Activated T-cell treated with anti-CD3 and anti-CD28 coated beads, Interleukin-2, amount 50 U/mL, for 4 hours (primary cell): ENCODE measurements at places on chromosomes 5 and 9.

DNA sequence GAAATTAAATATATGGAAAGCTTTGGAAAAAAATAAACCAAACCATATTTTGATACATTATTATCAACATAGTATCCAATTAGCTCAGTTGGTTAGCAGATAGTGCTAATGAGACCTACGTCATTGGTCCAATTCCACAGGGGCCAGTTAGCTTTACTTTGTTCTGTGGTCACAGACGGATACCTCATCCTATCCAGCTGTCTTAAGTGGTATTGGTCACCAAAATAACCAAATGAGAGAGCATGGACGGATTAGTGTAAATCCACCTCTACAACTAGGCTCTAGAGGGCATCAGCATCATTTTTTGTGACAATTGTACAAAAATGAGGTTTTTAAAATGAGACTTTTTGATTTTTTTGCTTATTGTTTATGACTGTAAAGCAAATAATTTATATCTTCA is 364.2 kb downstream of the KIAA0825 start:
- DNase-seq = no peak

DNA sequence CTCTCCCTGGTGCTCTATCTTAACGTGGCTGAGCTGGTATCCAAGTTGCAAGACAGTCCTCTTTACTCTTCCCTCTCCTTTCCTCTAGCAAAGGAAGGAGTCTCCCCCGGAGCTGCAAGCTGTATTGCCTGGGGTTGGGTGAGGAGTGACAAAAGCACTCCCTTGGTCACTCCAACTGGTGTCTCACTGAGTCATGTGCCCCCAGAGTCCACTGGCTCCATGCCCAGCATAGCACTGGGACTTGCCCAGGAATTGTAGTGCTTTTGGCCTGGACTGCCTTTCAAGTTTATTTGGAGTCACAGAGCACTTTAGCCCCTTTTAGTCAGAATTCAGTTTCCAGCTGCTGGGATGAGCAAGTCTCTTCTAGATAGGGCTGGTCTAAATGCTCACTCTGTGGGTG is 82.6 kb upstream of the FST start:
- no peak for DNase-seq

DNA sequence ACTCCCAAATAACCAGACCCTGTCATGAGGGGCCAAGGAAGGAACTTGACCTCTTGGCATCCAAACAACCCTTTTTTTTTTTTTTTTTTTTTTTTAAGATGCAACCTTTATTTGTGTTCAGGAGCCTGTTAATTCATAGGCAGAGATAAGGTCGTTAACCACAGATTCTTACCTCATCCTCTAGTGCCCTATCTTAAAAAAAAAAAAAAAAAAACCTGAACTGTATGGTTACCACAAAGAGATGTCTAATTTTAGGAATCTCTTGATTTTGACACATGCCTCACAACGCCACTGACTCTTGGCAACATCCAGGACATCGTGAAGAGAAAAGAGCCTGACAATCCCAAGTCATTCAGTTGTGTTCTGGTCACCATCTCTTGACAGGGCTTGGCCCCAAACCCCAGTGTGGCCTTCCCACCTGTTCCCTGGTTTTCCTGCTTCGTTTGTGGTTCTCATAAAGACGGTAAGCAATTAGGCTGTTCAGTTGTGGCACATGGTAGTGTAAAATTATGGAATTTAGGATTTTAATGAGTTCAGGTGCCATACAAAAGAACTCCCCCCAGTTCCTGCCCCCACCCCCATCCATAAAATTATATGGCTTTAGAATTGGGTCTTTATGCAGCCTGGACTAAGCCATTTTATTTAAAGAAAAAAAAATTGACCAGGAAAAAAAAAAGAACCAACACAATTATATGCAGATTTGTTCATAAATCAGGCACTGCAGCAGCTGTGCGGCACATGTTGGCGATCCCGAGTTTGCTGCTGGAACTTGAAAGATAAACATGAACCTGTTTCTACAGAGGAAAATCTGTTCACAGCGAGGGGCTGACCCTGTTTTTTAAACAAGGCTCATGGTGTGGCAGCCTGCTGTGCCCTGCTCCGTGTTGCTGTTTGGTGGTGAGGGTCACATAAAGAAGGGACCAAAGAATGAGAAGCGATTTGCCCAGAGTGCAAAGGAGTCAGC is 267.8 kb upstream of the CLINT1 start:
- DNase-seq = no peak

DNA sequence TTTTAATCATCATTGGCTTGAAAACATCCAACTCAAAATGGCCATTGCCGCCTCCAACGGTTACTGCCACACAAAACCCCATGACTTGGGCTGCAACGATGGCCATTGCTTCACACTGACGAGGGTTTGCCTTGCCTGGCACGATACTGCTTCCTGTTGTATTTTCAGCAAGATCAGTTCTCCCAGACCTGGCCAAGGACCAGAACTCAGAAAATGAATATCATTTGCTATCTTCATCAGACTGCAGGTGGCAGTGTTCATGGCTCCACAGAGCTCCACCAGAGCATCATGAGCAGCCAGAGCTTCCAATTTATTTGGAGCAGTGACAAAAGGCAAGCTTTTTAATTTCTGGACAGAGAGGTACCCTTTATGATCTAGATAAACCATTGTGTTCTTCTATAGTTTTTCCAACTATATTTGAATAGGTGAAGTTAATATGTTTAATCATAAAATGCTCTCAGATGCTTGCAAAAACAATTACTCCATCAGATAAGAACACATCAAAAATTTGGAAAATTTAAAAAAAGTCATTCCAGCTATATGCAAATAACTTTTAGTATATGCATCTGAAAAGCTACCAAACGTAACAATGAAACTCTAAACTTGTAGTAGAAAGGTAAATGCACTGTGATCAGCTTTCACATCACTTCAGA is 10.4 kb downstream of the AMACR start:
- DNase-seq = no peak

- DNase-seq = no peak
These were observed 72.1 kb upstream of the GALNT10 start for GRCh38 chr5:154118385-154118784.

GRCh38 chr9:134935701-134936345 is 18.1 kb upstream of the FCN1 start:
- no peak for DNase-seq

- no peak for DNase-seq
These were observed 53.5 kb upstream of the IRX1 start for GRCh38 chr5:3542158-3542557.

- no peak for DNase-seq
These were observed 133.6 kb upstream of the CDKN2B start for GRCh38 chr9:22142671-22143070.

DNA sequence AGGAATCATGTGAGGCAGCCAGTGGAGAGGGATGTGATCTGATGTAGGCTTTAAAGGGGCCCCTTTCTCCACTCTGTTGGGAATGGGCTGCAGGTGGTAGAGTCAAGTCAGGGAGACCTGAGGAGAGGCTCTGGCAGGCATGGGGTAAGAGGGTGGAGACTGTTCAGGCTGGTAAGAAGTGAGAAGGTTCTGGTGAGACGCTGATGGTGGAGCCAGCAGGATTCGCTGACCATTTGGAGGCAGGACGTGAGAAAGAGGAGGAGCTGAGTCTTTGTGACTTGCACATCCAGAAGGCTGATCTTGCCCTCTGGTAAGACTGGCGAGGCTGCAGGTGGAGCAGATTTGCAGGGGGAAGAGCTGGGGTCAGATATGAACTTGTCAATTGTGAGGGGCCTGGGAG is 248.0 kb downstream of the NSG2 start:
- DNase-seq = no peak

DNA sequence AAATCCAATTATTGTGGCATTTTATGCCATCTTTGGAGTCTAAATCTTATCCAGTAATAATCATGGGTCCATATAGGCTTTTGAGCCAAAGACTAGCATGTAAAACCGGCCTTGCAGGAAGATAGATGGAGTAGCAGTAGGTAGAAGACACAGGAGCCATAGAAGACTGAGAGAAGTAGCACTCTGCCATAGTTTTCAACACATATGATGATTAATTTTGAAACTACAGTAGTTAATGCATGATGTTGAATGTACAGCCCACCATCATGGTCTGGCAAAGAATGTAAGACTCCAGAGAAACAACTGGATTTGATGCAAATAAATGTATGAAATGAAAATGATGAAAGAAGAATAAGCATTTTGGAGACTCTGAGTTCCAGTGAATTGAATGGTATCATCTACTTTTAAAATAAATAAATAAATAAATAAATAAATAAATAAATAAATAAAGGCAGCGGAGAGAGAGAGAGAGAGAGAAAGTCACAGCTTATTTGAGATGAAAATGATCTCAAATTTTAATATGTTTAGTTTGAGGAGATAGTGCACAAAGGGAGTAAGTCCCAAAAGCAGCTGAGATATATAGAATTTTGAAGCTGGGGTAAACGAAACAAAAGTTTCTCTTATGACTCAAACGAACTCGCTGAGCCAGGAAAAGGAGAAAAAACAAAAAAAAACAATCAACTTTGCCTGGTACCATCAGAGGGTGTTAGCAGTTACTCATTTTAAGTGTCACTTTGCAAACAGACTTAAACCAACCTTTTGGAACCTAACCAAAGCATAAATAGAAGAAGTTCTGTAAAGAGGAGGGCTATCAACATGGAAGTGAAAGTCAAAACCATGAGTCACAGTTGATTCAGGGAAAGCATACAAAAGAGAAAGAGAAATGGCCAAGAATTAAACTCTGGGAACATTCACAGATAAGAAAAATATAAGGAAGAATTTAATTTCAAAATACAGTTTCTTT is 388.7 kb downstream of the CETN3 start:
- no peak for DNase-seq

DNA sequence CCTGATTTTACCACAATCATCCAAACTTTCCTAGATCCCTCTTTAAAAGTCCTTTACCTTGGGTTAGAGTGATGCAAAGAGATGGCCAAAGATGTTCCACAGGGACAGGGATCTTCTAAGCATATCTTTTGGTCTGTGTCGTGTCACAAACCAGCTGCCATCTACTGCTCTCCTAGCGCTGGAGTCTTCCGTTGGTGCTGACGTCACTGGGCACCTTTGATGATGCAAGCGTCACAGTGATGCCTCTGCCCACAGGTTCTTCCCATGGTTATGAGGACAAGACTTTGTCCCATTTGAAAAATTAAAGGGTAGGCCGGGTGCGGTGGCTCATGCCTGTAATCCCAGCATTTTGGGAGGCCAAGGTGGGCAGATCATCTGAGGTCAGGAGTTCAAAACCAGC is 1.7 kb upstream of the GLT6D1 start:
- no peak for DNase-seq

DNA sequence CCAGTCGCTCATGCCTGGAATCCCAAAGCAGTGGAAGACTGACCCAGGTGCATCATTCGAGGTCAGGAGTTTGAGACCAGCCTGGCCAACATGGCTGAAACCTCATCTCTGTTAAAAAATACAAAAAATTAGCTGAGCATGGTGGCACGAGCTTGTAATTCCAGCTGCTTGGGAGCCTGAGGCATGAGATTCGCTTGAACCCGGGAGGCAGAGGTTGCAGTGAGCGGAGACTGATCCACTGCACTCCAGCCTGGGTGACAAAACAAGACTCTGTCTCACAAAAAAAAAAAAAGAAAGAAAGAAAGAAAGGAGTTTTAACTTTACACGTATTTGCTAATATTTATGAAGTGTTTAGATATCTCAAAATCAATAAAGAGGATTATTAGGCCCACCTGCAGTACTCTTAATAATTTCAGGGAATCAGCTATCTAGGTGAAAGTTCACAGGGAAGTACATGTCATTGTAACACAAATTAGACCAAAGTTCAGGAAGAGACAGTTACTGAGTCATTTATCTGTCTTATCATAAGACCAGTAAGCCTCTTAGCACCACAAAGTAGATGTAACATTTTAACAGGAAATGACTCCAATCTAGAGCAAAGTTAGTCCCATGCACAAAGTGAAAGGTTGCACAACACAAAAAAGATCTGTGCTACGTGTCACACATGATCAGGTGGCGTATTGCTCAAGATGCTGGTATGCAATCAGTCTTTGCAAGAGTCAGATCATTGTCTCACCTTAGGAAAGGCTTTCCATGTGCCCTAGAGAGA is 34.1 kb upstream of the PLIN2 start:
- peak; percentile 17 for DNase-seq

- no peak for DNase-seq
These were observed 75.8 kb upstream of the ADRB2 start for GRCh38 chr5:148750614-148751013.

DNA sequence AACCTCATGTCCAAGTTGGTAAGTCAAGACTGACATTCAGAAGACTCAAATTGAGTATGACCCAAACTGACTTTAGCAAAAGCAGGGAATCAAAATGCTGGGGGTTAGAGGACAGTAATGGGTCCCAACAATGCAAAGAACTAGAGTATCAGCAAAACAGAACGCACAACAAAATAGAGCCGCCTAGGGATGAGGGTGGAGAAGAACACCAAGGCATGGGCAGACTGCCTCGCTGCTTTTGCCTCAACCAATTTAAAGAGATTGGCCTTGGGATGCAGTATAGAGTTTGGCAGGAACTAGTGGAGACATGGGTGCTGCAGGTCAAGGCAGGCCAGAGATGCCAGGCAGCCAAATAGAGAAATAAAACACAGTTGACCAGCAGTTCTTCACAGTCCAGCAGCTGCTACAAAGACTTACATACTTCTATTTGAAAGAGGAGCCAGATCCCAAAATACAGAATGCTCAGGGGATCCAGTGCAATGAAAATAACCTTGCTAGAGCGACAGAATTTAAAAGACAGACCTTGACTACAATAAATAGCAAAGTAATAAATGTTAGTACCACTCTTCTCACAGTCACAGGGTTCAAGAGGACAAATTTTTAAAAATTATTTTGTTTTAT is 83.9 kb upstream of the NIPBL start:
- DNase-seq = no peak

GRCh38 chr5:83388608-83389007 is 82.9 kb upstream of the VCAN start:
- DNase-seq = no peak

GRCh38 chr9:137218212-137218753 is 3.8 kb downstream of the RNF208 start:
- no peak for DNase-seq

DNA sequence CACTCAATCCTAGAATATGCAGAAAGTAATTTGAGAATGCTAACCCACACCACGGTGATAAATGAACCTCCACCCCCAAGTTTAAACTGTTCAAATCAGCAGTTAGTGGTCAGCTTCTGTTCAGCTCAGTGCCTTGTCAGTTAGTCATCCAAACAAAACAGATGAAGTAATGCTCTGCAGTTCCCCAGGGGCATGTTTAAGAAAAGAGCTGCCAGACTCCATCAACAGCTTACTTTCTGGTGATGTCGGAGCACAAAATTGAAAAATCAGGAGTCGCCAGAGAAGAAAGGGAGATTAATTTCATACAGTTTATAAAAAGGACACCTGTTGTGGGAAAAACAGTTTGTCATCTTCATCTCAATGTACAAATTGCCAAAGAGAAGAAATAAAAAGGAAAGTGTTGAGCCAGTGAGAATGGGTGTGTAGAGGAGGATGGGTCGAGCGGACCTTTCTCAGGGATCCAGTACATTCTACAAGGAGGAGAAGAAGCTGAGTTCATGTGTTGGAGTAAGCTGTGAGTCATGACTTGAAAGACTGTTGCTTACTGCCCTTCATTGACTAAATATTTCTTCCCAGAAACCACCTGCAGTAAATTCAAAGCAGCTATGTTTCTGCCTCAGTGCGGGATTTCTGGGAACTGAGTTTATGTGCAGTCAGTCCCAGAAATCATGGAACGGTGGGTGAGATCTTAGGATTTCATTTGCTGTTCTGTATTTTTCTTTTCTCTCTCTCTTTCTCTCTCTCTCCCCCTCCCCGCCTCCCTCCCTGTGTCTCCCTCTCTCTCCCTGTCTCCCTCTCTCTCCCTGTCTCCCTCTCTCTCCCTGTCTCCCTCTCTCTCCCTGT is 13.7 kb downstream of the TRIO start:
- no peak for DNase-seq

- no peak for DNase-seq
These were observed 249.4 kb downstream of the NPR3 start for GRCh38 chr5:32960340-32961058.

- DNase-seq = no peak
These were observed 166.2 kb downstream of the ZNF462 start for GRCh38 chr9:107029146-107029545.
